ENCODE measurements at places on chromosomes 3 and 15. TPM values are rescaled to one million over a fixed set of nuclear protein-coding genes. Genes with fewer than 3 reads are reported as not detected.

Gene PTPN9
- 33.0 TPM for total RNA-seq

GRCh38 chr15:68158046-68158628 lies 47.0 kb downstream of the CALML4 start:
- H3K27ac ChIP-seq: peak overlapping the region; percentile 34
- DNase-seq: no peak
- H3K4me1 ChIP-seq: no peaks in the 10 kb centered on the region
- no peaks in the 10 kb centered on the region for H3K27me3 ChIP-seq
- H3K36me3 ChIP-seq: no peaks in the 10 kb centered on the region

DNA sequence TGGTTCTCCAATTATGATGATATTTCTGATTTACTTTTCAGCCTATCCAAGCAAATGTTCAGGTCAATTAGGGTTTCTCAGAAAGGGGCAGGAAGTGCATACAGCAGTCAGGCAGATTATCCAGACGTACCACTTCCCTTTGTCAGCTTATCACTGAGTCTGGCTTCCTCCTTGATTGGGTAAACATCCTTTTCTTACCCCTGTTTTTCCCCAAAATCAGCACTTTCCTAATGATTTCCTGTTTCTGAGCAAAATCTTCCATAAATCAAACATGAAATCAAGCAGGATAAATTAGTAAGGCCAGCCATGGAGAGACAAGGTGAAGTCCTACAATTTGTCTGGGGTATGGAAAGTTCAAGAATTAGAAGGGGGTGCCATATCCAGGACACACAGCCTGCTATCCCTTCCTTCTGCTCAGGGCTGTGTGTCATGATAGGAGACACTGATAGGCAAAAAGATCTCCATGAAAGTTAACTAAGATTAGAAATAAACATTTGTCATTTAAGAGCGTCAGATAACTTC lies 29.0 kb downstream of the ADIPOQ start:
- H3K27me3 ChIP-seq: no peaks in the 10 kb centered on the region
- no peaks in the 10 kb centered on the region for H3K36me3 ChIP-seq
- H3K27ac ChIP-seq: no peak overlapping the region

GRCh38 chr15:76866716-76867321 lies 38.3 kb downstream of the SCAPER start:
- no peaks in the 10 kb centered on the region for H3K27me3 ChIP-seq
- no peaks in the 10 kb centered on the region for H3K36me3 ChIP-seq
- no peak overlapping the region for H3K4me3 ChIP-seq
- no peaks in the 10 kb centered on the region for H3K4me1 ChIP-seq
- H3K27ac ChIP-seq: no peak overlapping the region

DNA sequence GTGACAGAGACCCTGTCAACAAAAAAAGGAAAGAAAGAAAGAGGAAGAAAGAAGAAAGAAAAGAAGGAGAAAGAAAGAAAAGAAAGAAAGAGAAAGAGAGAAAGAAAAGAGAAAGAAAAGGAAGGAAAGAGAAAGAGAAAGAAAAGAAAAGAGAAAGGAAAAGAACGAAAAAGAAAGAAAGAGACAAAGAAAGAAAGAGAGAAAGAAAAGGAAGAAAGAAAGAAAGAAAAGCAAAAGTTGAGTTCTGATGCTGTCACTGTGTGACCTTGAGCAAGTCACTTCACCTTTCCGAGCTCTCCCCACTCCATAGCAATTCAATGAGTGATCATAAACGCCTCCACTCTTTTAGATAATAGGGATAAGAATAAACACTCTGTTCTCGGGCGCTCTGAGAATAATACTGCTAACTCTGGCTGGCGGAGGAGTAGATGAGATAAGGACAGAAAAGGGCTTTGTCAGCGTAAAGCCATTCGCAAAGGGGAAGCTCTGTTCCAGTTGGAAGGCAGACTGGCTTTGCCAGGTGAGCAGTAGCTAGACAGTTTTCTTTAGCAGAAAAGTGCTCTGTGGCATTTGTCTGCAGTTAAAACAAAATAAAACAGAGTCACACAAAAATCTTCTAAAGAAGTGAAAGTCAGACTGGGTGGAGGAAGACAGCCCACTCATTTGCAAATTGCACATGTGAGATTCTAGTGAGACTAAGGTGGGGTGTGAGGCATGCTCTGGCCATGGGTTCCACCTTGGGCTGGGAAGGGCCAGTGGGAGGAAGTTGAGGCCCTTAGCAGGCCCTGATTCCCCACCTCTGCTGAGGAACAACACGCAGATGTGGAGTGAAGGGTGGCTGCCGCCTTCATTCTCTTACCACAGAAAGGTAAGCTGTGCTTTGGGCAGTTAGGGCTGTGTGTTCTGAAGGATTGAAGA lies 9.6 kb upstream of the FLNB start:
- no peaks in the 10 kb centered on the region for H3K4me1 ChIP-seq
- H3K27ac ChIP-seq: peak overlapping the region; percentile 64
- H3K36me3 ChIP-seq: no peaks in the 10 kb centered on the region
- H3K4me3 ChIP-seq: no peak overlapping the region
- H3K27me3 ChIP-seq: no peaks in the 10 kb centered on the region

GRCh38 chr3:151058740-151059139 lies 26.7 kb upstream of the MED12L start:
- no peaks in the 10 kb centered on the region for H3K36me3 ChIP-seq
- no peak overlapping the region for H3K4me3 ChIP-seq
- H3K27me3 ChIP-seq: no peaks in the 10 kb centered on the region
- DNase-seq: no peak
- H3K27ac ChIP-seq: no peak overlapping the region

DNA sequence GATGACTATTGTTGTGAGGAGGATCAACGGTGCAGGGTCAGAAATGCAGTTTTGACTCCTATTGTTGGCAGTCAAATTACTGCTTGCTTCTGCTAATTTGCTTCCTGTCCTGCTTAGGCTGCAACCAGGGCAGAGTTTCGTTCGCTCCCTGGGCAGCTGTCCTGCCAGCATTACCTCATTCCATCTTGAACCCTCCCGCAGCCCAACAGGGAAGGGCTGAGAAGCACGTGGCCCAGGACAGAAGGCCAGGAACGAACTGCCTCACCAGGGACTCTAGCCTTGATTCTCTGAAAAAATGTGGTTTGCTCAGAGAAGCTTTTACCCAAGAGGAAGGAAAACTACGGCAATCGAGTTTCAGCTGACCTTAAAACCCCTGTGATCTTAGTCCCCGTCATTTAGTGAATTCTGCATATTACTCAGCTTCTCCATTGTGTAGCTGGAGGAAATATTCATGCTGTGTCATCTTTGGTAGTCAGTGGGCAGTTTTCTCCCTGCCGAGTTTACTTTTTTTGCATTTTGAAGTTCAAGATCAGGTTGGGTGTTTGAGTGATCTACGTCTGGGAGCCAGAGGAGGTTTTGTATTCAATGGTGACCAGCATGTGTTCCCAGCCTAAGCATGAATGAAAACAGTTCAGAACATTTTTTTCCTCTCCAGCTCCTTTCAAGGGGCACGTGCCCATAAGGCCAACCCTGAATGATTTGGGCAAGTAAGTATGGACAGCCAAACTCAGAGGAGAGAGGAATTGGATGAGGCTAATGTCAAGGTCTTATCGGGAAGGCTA lies 23.0 kb downstream of the TLNRD1 start:
- no peaks in the 10 kb centered on the region for H3K4me1 ChIP-seq
- H3K27ac ChIP-seq: peak overlapping the region; percentile 36
- H3K27me3 ChIP-seq: no peaks in the 10 kb centered on the region
- no peak overlapping the region for H3K4me3 ChIP-seq
- H3K36me3 ChIP-seq: no peaks in the 10 kb centered on the region

All from uterus (tissue), 4 donors.